Psoas muscle (tissue), 8 donors: ENCODE measurements at places on chromosomes 5 and 9. TPM values are rescaled to one million over a fixed set of nuclear protein-coding genes. Genes with fewer than 3 reads are reported as not detected.

SPAG8 gene
- 0.56 TPM for polyA plus RNA-seq

FRRS1L gene
- polyA plus RNA-seq: not detected

GRAMD2B gene
- polyA plus RNA-seq: 1.9 TPM

ZNF483 gene
- 0.05 TPM for polyA plus RNA-seq

CCDC171 gene
- 0.20 TPM for polyA plus RNA-seq

GLDC gene
- 1.4 TPM for polyA plus RNA-seq

SLCO6A1 gene
- not detected for polyA plus RNA-seq

PCDHB12 gene
- 0.21 TPM for polyA plus RNA-seq

LRRTM2 gene
- polyA plus RNA-seq: 0.03 TPM

GLRA1 gene
- polyA plus RNA-seq: not detected

OCLN gene
- 0.14 TPM for polyA plus RNA-seq

SOHLH1 gene
- not detected for polyA plus RNA-seq

ADAMTS12 gene
- polyA plus RNA-seq: 0.28 TPM

EDIL3 gene
- 0.38 TPM for polyA plus RNA-seq

BTNL8 gene
- 0.13 TPM for polyA plus RNA-seq

MOB3B gene
- polyA plus RNA-seq: 3.8 TPM

- no peak for DNase-seq
Observed at GRCh38 chr5:58795327-58795726, 212.5 kb downstream of the RAB3C start.

DNA sequence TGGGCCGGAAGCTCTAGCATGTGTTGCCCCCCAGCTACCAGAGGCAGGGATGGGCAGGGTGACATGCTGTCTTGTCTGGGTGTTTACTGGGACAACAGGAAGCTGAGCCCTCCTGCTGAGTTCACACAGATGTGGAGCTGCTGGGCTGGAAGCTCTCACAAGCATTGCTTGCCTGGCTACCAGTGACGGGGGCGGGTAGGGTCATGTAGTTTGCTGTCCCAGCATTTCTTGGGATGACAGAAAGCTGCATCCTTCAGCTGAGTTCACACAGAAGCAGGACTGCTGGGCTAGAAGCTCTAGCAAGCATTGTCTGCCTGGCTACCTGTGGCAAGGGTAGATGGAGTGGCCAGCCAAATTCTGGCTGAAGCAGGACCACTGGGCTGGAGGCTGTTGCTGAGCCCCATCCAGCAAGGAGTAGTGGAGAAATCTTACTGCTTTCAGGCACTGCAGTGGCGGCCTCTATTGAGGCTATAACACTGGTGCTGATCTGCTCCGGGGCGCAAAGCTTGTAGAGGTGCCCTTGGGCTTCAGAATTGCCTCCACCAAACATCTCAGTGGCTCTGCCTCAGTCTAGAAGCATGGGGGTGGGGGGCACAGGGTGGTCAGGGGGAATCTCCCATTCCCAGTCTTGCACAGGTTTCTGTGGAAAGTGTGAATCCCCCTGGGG lies 25.1 kb downstream of the POLK start:
- no peak for DNase-seq

- no peak for DNase-seq
Observed at GRCh38 chr9:69036799-69037198, 1.2 kb downstream of the FXN start.

GRCh38 chr9:78490231-78490630 lies 193.3 kb downstream of the PSAT1 start:
- DNase-seq: no peak

DNA sequence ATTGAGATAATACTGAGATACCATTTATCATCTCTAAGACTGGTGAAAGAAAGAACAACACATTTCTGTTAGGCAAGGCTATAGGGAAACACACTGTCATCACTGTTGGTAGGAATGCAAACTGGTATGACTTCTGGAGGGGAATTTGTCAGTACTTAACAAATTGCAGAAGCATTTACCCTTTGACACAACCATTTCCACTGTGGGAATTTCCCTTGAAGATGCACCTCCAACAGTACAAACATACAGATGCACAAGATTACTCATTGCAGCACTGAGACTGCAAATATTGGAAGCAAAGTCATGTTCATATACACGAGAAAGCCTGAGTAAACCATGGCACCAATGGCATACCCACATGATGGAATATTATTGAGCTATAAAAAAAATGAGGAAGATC lies 17.6 kb downstream of the GM2A start:
- DNase-seq: no peak

- no peak for DNase-seq
Observed at GRCh38 chr9:74503219-74503618, 6.1 kb downstream of the RORB start.

- DNase-seq: no peak
Observed at GRCh38 chr5:84393969-84394368, 9.3 kb upstream of the EDIL3 start.

DNA sequence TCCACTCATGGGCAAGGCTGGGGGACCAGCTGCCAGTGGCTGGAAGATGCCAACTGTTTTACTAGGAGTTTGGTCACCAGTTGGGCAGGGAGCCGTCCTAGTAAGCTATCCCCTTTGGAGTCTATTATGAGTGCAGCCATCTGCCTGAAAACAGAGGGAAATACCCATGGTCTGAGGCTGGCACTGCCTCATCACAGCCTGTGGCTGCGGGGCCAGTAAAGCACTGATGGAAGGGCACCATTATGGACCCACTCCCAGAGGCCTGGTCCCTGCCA lies 187.2 kb upstream of the PANK3 start:
- no peak for DNase-seq

DNA sequence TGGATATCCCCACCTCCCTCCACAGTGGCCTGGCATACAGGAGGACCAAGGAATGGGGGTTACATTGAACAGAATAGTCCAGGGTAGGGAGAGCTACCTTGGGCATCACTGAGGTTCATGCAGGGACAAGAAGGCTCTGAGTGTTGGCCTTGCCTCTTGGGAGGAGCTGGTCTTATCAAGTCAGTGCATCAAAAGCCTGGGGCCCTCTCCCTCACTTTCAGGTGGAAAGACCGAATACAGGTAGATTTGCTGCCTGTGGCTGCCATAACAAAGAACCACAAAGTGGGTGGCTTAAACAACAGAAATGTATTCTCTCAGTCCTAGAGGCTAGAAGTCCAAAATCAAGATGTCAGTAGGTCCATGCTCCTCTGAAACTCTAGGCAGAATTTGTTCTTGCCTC lies 18.5 kb upstream of the ARSI start:
- DNase-seq: no peak

DNA sequence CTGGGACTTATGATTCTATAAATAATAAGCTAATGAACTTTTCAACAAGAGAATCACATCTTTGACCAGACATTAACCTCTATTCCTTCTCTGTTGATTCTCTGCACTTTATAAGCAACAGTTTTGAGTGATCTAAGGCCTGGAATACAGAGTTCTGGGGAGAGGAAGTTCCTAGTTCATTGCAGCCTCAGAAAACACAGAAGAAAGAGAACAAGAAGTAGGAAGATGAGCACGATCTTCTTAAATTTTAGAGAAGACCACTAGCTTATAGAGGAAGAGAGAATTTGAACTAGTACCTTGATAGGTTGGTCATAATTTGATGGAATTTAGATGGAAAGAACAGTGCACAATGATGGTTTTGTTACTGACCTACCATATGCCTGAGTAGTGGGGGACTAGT lies 8.5 kb upstream of the C9orf72 start:
- DNase-seq: no peak

- no peak for DNase-seq
Observed at GRCh38 chr5:56725711-56726411, 89.5 kb upstream of the MAP3K1 start.

- no peak for DNase-seq
Observed at GRCh38 chr9:88183798-88184495, 45.7 kb upstream of the SPATA31C2 start.

DNA sequence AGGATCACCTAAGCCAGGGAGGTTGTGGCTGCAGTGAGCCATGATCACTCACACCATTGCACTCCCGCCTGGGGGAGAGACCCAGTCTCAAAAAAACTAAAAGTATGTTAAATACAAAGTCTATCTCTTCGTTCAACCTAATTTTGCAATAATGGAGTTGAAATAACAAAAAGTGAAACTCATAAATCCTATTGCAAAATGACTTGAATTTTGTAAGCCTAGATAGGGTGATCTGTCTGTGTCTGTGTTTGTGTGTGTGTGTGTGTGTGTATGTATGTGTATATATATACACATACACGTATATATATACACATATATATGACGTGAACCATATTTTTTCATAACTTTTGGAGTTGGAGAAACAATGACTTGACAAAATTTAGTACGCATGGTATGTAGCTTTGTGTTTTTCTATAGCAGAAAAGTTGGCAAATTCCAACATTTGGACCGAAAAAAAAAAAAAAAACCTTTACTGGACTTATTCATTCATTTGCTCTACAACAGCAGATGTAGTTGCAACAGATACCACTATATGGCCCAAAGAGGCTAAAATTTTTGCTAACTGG lies 76.9 kb upstream of the CDH6 start:
- no peak for DNase-seq

GRCh38 chr5:118397236-118397635 lies 591.1 kb downstream of the DTWD2 start:
- DNase-seq: no peak

DNA sequence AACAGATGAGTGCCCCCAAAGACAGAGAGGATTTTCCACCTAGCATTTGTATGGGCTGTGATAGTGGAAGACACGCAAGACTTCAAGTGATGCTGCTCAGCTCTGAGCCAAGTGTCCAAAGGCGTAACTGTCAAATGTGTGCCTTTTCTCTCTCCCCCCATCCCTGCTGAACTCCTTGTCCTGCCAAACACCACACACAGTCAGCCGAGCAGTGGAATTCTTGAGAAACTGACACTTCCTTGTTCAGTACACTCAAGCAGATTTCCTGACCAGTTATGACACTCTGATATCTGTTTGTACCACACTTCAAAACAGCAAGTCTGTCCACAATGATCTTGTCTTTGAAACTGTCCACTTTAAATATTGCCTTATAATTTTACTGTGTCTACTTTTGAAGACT lies 166.4 kb downstream of the PIK3R1 start:
- DNase-seq: no peak
